Activated CD4-positive, alpha-beta T cell treated with anti-CD3 and anti-CD28 coated beads, Interleukin-2, amount 50 U/mL, for 16 hours (primary cell): ENCODE measurements at places on chromosomes 5 and 9.

GRCh38 chr9:133787754-133788025 lies 49.5 kb upstream of the SARDH start:
- DNase-seq, result no peak

- no peak for DNase-seq
Measured at GRCh38 chr5:80152778-80153177, 103.1 kb downstream of the SERINC5 start.

- DNase-seq, result peak; percentile 48
Measured at GRCh38 chr9:79687131-79687447, 115.3 kb downstream of the TLE4 start.

DNA sequence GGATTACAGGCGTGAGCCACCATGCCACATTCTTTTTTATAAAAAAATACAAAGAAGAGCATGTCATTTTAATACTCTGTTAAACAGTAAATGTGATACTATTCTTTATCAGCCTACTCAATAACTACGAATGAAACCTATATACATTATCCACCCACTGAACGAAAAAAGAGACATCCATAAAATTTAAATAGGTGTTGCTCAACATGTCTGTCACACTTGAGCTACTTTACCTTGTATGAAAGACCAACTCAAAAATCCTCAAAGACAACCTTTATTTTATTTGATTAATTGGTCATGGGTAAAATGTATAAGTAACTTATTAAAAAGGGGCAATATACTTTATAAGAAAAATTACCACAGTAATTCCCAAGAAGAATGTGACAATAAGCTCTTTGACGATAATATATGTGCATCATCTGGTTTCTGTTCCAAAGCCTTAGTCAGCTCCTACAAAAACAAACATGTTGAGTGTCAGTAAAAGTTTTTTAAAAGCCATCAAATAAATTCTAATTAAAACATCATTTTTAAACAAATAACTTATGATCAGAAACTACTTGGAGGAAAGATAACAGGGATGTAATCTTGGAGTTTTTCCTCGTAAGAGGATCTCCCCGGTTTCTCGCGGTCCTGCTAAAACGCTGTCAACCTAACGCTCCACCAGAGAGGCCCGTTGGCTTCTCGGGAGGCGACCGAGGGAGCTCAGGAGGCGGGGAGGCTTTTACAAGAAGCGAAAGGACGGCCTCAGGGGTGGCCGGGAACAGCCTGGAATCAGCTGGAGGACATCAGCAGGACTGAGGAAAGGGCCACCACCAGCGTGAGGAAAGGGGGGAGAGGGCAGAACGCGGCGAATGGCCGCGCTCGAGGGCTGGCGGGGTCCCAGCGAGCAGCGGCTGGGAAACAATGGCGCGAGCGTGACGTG lies 13.5 kb upstream of the ANKRD18B start:
- DNase-seq, result peak; percentile 42

- peak; percentile 85 for DNase-seq
Measured at GRCh38 chr5:119353686-119354366, 2.0 kb upstream of the TNFAIP8 start.

- DNase-seq, result no peak
Measured at GRCh38 chr5:53479590-53480415, 626 bp upstream of the FST start.

DNA sequence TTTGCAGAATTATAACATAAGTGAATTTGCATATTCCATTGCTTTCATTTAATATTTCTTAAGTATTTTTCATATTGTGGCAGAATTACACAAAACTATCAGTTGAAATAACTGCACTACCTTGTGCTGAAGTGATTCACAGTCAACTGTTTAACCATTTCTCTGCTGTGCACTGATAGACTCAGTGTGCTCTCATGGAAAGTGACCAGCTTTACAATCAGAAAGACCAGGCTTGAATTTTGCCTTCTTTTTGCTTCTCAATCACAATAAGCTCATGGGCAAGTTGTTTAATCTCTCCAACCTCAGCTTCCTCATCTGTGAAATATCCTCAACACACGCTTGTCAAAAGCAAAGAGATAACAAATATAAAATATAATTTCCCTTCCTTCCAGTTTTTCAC lies 18.3 kb downstream of the CDK5RAP2 start:
- no peak for DNase-seq
